ENCODE measurements at places on chromosomes 2 and 18. TPM values are rescaled to one million over a fixed set of nuclear protein-coding genes. Genes with fewer than 3 reads are reported as not detected.

The KIF5C gene
- total RNA-seq: 0.36 TPM

The ALK gene
- under 0.01 TPM for total RNA-seq

The MBD1 gene
- total RNA-seq: 64.8 TPM

The RFTN2 gene
- total RNA-seq: 14.5 TPM

The REL gene
- total RNA-seq: 6.2 TPM

The MTCL1 gene
- 44.5 TPM for total RNA-seq

Measured in osteoblast (primary cell).